ENCODE measurements at places on chromosomes 12 and 14. TPM values are rescaled to one million over a fixed set of nuclear protein-coding genes. Genes with fewer than 3 reads are reported as not detected.

DNA sequence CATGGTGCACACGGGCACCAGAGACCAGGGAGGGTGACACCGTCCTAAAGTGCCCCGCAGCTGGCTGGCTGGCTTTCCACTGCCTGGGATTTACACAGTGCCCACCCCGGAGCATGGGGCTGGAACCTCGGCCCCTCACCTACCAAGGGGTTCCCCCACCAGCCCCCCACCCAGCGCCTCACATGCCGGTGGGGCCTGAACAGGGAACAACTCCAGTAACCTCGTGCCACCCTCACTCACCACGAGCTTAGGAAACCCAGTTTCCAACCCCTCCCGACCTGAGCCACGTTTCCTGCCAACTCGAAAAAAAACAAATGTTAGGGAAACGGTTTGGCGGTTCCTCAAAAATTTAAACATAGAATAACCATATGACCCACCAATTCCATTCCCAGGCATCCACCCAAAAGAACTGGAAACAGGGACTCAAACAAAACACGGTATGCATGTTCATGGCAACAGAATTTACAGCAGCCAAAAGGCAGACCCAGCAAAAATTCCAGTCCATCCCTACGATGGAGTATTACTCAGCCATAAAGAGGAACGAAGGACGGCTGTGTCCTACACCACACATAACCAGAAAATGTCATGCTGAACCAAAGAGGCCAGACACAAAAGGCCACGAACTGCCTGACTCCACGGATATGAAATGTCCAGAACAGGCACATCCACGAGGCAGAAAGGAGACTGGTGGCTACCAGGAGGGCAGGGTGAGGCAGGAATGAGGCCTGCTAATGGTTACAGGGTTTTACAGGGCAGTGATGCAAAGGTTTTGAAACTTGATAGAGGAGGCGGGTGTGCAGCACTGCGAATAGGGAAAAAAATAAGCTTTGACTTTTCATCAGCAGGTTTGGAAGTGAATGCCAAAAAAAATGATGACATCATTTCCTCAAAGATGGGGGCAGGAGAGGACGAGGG, 68.9 kb downstream of the NCOR2 start:
- DNase-seq = peak; percentile 59
- H3K27me3 ChIP-seq = no peaks in the 10 kb centered on the region
- peak overlapping the region; percentile 54 for H3K27ac ChIP-seq
- H3K4me3 ChIP-seq = no peak overlapping the region
- H3K4me1 ChIP-seq = peaks cover 18% of the 10 kb centered on the region

GRCh38 chr14:68133856-68134255, 314.3 kb downstream of the RAD51B start:
- no peaks in the 10 kb centered on the region for H3K36me3 ChIP-seq
- no peak for DNase-seq
- no peak overlapping the region for H3K27ac ChIP-seq
- H3K4me3 ChIP-seq = no peak overlapping the region
- H3K4me1 ChIP-seq = no peaks in the 10 kb centered on the region

- H3K27ac ChIP-seq = no peak overlapping the region
- no peak overlapping the region for H3K4me3 ChIP-seq
- no peaks in the 10 kb centered on the region for H3K36me3 ChIP-seq
- no peak for DNase-seq
Measured at GRCh38 chr12:75838309-75838708, 193.3 kb downstream of the PHLDA1 start.

DNA sequence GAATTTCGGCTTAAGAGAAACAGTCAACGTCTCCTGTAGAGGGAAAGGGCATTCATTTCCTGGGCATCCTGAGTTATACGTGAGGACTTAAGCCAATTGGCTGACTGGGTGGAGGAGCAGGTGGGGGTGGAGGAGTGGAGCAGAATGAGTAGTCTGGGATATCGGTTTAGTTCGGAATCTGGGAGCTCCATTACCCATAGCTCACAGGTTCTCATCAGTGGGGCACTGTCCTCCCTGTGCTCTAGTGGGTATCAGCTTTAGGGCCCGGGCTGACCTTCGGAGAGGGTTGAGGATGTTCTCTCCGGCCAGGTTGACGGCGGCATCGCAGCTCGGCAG, 704 bp downstream of the SDR39U1 start:
- H3K36me3 ChIP-seq = peaks cover 20% of the 10 kb centered on the region
- H3K27me3 ChIP-seq = no peaks in the 10 kb centered on the region
- no peak for DNase-seq

DNA sequence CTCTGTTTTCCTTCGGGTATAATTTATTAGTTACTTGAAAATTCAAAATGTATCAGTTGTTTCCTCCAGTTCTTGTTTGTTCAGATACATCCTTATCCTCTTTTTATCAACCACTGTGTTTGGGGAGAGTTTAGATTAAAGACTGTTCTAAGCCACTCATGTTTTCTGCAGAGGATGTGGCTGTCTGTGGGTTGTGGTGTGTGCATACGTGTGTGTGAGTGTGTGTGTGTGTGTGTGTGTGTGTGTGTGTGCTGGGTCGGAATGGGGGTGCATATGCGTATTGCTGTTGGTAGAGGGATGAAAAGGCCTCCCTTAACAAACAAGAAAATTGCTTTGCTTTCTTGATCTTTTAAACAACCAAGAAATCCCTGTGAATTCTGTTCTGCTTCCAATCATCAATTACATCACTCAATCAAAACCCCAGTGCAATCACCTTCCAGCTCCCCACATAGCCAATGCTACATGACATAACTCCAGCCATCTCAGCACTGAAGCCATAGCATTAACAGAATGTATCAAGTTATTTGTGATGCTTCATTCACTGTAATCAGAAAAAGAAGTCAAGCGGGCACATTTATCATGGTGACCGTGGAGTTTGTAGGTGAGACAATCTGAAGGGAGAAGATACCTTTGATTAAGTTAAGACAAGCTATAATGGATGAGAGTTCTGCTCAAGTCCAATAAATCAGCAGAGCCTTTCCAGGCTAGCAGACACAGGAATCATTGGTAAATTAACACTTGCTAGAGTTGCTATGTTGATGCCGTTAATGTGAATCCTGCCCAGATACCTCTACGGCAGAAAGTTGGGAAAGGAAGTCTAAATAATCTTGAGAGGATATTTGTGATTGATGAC, 131.9 kb downstream of the RMST start:
- H3K4me3 ChIP-seq = no peak overlapping the region
- H3K27ac ChIP-seq = no peak overlapping the region
- H3K27me3 ChIP-seq = no peaks in the 10 kb centered on the region
- H3K36me3 ChIP-seq = no peaks in the 10 kb centered on the region
- no peaks in the 10 kb centered on the region for H3K4me1 ChIP-seq
- DNase-seq = no peak

DNA sequence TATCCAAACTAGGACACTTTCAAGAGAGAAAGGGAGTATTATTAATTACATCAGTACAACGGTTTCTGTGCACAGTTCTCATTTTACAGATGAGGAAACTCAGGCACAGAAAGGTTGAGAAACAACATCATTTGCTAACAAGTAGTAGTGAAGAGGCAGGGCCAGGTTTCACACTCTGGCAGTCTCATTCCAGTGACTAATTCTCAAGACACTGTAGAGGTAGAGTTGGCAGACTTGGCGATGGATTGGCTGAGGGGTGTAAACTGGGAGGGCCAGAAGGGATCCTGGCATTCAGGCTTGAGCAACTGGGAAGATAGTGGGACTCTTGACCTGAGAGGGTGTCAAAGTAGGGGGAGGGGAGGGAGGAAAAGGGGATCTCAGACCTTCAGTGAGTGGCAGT, 73.8 kb upstream of the BDKRB2 start:
- DNase-seq = no peak
- no peak overlapping the region for H3K4me3 ChIP-seq
- no peak overlapping the region for H3K27ac ChIP-seq
- H3K36me3 ChIP-seq = no peaks in the 10 kb centered on the region
- no peaks in the 10 kb centered on the region for H3K27me3 ChIP-seq

- peak overlapping the region; percentile 54 for H3K27ac ChIP-seq
- no peak overlapping the region for H3K4me3 ChIP-seq
- no peak for DNase-seq
- H3K4me1 ChIP-seq = no peaks in the 10 kb centered on the region
Measured at GRCh38 chr14:72711936-72712335, 182.0 kb downstream of the DPF3 start.

NFE2 gene
- 7.9 TPM for total RNA-seq

DNA sequence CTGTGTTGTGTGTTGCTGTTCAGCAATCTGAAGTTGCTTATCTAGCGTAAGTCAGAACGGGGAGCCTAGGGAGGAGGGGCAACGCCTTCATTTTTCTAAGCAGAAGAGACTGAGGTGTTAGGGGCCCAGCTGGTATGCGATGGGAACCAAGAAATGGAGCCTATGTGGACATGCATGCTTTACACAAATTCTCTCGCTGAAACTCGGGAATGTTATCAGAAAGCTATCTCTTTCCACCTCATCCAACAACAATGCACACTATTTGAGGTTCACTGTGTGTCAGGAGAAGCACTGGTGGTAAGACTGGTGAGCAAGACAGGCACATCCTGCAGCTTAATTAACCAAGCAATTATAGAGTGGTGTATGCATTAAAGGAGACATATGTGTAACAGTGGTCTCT, 89.7 kb downstream of the NRXN3 start:
- no peaks in the 10 kb centered on the region for H3K4me1 ChIP-seq
- H3K27ac ChIP-seq = no peak overlapping the region
- no peaks in the 10 kb centered on the region for H3K36me3 ChIP-seq
- no peaks in the 10 kb centered on the region for H3K27me3 ChIP-seq

- DNase-seq = no peak
- no peaks in the 10 kb centered on the region for H3K4me1 ChIP-seq
- H3K4me3 ChIP-seq = no peak overlapping the region
- H3K27ac ChIP-seq = no peak overlapping the region
- no peaks in the 10 kb centered on the region for H3K27me3 ChIP-seq
Measured at GRCh38 chr12:13028825-13029570, 15.2 kb upstream of the FAM234B start.

GRCh38 chr14:68349900-68350629, 442.8 kb downstream of the ZFP36L1 start:
- no peaks in the 10 kb centered on the region for H3K27me3 ChIP-seq
- DNase-seq = peak; percentile 99
- H3K36me3 ChIP-seq = no peaks in the 10 kb centered on the region
- H3K4me3 ChIP-seq = no peak overlapping the region
- H3K27ac ChIP-seq = no peak overlapping the region
- peaks cover 26% of the 10 kb centered on the region for H3K4me1 ChIP-seq

C12orf56 gene
- total RNA-seq = 0.51 TPM

DNA sequence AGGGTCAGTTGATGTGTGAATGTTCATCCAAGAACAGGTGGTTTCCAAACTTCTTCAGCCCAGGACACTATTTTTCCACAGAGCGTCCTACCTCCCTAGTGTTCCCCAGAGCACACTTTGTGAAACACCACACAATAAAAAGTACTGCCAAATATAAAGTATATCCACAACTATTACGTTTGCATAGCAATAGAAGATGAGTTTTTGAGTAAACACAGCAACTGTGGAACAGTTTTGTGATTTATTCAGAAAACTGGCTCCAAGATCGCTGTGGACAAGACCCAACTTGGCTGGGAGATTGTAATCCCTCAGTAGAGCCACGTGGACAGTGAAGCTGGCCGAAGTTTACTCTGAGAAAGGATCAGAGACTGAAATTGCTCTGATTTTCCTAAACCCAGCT, 14.5 kb upstream of the MAP1LC3B2 start:
- peak; percentile 80 for DNase-seq
- peaks cover 2% of the 10 kb centered on the region for H3K27me3 ChIP-seq
- no peak overlapping the region for H3K4me3 ChIP-seq
- H3K36me3 ChIP-seq = no peaks in the 10 kb centered on the region
- H3K4me1 ChIP-seq = peaks cover 31% of the 10 kb centered on the region

DNA sequence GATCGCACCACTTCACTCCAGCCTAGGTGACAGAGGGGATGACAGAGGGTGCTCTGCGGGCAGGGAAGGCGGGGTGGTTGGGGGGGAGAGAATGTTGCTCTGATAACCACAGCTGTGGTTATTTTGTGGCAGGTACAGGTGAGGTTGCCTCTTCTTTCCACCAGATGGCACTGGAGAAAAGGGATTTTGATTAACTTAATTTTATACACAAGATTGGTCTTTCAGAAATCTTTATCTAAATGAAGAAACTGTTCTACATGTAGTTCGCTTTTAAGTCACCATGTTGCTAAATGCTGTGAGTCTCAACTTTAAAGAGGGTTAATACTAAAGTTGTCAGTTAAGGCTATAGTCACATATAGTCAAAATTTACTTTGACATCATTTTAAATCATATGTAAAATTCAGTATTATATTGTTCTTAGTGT, 25.7 kb downstream of the FGF23 start:
- H3K4me3 ChIP-seq = no peak overlapping the region
- H3K4me1 ChIP-seq = peaks cover 2% of the 10 kb centered on the region
- no peak for DNase-seq
- no peak overlapping the region for H3K27ac ChIP-seq

DNA sequence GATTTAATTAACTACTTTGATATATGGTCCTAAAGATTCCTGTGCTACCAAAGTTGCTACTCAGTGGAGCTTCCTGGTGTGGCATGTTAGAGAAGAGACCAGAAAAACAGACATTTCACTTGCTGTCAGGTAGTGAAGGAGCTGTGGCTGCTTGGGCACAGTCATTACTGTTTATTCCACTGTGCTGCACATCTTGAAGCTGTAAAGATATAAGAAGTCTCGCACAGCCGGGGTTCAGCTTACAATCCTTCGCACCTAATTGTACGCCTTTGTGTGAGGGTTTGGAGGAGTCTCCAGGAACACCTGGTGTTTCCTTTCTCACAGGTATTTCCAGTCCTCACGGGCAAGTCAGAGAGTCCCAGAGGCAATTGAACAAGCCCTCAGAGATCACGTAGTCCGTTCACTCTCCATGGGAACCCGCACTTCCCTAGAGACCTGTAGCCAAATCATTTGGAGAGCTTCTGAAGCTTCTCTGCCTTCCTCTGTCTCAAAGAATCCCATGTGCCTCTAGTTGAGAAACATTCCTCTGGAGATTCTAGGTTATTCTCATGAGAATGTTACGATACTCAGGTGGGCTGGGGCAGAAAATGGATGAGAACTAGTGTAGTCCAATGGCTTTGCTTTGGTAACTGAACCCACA, 4.1 kb downstream of the EVL start:
- H3K4me3 ChIP-seq = no peak overlapping the region
- peaks cover 11% of the 10 kb centered on the region for H3K4me1 ChIP-seq
- H3K27ac ChIP-seq = no peak overlapping the region
- no peaks in the 10 kb centered on the region for H3K27me3 ChIP-seq
- DNase-seq = no peak

GRCh38 chr12:26939192-26939832, 1.0 kb downstream of the FGFR1OP2 start:
- peaks cover 15% of the 10 kb centered on the region for H3K4me1 ChIP-seq
- no peaks in the 10 kb centered on the region for H3K36me3 ChIP-seq
- peak; percentile 10 for DNase-seq
- peak overlapping the region; percentile 87 for H3K4me3 ChIP-seq
- no peaks in the 10 kb centered on the region for H3K27me3 ChIP-seq
- no peak overlapping the region for H3K27ac ChIP-seq

DNA sequence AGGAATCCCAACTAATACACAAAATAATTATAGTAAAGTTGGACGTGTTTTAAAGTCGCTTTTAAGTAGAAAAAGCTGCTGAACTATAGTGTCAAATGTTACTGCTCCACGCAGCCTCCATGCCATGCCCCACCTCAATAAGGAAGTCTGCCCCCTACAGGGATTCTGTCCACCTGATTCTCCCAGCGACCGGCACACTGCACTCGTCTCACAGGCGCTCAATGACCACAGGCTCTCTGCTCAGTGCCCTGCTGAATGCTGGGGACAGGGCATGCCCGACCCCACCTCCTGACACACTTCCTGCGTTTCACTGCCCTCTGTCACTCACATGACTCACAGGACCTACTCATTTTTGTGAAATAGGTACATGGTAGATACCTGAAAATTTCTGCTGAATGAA, 48.9 kb downstream of the BDKRB1 start:
- H3K4me3 ChIP-seq = no peak overlapping the region
- no peaks in the 10 kb centered on the region for H3K27me3 ChIP-seq
- no peak for DNase-seq
- H3K4me1 ChIP-seq = no peaks in the 10 kb centered on the region
- no peak overlapping the region for H3K27ac ChIP-seq
